ENCODE measurements at places on chromosomes 5 and 9.
A peak's percentile ranks its signal among the peaks of the same experiment; 100 is the strongest.

DNA sequence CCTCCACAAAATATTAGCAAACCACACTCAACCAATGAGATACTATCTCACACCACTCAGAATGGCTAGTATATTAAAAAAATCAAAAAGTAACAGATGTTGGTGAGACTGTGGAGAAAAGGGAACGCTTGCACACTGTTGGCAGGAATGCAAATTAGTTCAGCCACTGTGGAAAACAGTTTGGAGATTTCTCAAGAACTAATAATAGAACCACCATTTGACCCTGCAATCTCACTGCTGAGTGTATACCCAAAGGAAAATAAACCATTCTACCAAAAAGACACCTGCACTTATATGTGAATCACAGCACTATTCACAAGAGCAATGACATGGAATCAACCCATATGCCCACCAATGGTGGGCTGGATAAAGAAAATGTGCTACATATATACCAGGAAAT, 393.5 kb downstream of the PDE4D start:
- no peak for DNase-seq

DNA sequence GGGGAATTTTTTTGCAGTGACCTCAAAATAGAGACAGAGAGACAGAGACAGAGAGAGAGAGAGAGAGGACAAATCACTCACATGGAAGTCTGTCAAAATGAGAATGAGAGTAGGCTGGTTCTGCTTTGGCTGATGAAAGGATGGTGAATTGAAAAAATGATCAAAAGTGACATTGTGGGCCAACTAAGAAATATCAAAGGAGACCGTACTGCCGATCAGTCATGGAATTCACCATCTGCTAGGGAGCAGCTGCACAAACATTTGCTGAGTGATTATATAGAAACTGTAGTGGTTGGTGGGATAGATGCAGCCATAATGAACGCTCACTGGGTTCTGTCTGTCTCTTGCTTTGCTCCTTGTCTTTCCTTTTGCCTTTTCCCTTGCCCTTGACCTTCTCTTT, 476.6 kb upstream of the SGCD start:
- DNase-seq = no peak

DNA sequence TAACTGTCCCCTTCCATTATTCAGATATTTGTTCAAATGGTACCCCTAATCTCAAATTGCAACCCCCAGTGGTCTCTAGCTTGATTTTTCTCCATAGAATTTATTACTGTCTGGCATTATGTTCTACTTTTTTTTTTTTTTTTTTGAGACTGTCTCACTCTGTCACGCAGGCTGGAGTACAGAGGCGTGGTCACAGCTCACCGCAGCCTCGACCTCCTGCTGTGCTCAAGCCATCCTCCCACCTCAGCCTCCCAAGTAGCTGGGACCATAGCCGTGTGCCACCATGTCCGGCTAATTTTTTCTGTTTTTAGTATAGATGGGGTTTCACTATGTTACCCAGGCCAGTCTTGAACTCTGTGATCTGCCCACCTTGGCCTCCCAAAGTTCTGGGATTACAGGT, 2.0 kb upstream of the REEP5 start:
- no peak for DNase-seq

GRCh38 chr5:139810341-139811273, 15.0 kb downstream of the PSD2 start:
- DNase-seq = no peak

- DNase-seq = no peak
Observed at GRCh38 chr9:21443849-21444625, 3.8 kb downstream of the IFNA1 start.

- DNase-seq = no peak
Observed at GRCh38 chr9:134892820-134893420, 12.3 kb downstream of the FCN2 start.

GRCh38 chr9:18857769-18858168, 175.2 kb downstream of the SAXO1 start:
- no peak for DNase-seq

DNA sequence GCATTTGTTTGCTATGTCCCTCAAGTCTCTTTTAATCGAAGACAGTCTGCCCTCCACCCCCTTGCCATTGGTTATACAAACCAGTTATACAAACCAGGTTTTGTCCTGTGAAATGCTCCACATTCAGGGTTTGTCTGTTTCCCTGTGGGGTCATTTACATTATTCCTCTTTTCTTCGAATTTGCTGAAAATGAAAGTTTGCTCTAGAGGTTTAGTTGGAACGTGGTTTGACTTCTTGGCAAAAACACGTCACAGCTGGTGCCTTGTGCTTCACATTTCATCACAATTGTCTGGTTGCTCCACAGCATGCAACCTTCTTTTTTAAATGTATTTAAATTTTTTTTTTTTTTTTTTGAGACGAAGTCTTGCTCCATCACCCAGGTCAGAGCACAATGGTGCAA, 4.2 kb upstream of the HAVCR2 start:
- DNase-seq = no peak

- peak; percentile 83 for DNase-seq
Observed at GRCh38 chr9:133184971-133185370, 21.3 kb upstream of the GBGT1 start.
